CD4-positive, alpha-beta T cell treated with Interleukin-17A for 4 hours (primary cell): ENCODE measurements at places on chromosomes 1 and 21.

DNA sequence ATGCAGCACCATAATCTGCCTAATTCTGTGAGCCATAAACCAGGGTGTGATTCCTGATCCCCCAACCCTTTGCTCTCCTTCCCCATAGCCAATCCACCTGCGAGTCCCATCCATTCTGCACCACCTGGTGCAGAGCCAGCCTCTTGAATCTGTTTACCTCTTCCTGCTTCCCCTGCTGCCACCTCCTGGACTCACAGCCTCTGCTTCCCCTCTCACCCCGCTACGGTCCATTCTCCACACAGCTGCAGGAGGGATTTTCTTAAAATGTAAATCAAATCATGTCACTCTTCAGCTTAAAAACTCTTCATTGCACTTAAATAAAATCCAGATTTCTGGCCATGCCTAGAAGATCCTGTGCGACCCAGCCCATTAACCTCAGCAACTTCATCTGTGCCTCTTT, 186.7 kb downstream of the FOXD2 start:
- no peak for DNase-seq

DNA sequence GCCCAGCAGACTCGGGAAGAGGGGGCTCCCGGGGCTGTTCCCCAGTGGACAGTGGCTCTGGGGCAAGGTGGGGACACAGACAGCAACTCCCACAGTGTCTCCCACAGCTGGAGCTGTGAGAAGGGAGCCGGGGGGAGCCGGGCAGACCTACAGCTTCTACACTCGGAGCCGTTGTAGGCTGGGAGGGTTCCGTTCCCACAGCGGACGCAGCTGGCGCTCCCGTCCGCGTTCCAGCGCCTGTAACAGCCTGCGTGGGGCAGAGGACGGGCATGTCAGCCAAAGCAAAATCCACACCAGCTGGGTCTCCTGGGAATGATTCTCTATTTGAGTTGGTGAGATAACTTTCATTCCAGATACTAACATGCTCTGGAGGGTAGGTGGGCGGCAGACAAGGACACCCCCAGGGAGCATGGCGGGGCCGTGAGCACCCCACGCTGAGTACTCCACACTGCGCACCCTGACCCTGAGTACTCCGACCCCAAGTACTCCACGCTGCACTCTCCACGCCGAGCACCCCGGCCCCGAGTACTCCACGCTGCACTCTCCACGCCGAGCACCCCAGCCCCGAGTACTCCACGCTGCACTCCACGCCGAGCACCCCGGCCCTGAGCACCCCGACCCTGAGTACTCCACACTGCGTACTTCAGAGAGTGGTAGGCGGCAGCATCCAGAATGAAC, 13.4 kb upstream of the RNF223 start:
- no peak for DNase-seq

DNA sequence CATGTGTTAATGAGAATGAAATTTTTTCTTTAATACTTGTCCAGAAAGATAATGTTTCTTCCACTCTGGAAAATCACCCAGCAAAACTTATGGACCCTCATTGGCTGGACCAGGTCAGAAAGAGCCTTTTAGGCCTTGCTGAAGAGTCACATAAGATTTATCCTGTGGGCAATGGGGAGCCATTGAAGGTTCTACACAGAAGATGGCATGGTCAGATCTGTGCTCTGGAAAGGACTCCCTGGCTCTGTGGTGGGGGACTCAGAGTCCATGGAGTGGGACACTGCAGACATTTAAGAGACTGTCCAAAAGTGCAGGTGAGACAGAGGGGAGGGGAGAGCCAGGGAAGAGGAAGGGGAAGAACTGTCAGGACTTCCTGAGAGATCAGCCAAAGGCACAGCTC, 66.4 kb downstream of the DHRS3 start:
- DNase-seq: no peak

DNA sequence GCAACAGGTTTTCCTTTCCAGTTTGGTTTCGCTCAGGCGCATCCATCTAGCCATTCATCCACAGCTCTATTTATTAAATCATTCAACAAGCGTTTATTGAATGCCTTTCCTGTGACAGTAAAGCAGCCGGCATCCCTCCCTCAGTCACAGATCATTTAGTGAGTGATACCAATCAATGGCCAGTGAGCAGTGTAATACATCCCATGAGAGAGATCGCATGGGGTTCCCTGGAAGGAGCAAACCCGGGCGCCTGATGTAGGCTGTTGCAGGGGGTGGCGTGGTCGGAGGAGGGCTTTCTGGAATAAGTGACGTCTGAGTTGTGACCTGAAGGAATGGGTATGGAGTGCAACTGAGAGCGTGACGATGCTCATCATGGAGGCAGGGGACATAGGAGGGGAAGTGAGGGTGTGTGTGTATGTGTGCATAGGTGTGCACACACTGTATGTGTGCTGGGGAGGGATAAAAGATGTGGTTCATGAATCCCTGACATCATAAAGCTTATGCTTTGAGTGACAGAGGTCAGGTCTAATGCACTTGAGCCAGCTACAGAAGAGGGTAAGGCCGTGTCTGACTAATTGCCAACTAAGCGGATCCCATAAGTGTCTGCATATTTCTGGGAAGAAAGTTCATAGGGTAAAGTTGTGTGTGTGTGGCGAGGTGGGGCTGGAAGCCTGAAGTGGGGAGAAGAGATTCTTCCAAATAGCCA, 6.6 kb downstream of the FCMR start:
- DNase-seq: no peak

DNA sequence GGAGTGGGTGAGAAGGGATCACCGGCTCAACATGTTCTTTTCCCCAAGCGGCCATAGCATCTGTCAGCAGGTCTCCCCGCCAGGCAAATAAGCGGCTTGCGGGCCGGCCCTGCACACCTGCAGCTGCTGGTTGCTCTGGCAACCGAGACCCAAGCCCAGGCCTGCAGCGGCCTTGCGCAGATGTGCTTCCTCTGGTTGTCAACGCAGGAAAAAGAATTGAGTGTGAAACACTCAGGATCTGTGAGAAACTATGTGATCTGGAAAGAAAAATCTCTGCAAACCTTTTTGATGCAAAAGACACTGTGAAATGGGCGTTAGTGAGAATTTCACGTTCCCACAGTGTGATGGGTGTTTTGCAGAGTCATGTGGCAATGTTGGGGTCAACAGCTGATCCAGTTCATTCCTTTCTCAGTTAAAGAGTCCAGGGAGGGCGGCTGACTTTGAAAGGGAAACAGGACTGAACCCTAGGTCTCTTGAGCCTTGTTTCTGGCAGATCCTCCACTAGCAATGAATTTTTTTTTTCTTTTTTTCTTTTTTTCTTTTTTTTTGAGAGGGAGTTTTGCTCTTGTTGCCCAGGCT, 28.4 kb downstream of the TOMM20 start:
- no peak for DNase-seq

DNA sequence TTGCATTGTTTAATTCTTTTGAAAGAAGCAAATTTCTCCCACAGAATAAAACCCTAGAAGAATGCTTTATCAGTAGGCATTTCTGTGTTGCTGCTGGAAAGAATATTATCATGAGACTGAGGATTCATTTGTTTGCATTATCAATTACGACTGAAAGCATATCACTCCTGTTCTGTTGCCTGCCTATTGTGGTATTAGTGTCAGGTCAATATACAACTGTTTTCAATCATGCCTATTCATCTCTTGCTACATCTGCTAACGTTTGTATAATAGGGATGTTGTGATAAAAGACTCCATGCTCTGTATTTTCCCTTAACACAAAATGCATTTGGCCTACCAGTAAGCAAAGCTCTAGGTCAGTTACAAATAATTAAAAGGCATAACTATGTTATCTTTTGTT, 221.5 kb downstream of the PTPRC start:
- no peak for DNase-seq

DNA sequence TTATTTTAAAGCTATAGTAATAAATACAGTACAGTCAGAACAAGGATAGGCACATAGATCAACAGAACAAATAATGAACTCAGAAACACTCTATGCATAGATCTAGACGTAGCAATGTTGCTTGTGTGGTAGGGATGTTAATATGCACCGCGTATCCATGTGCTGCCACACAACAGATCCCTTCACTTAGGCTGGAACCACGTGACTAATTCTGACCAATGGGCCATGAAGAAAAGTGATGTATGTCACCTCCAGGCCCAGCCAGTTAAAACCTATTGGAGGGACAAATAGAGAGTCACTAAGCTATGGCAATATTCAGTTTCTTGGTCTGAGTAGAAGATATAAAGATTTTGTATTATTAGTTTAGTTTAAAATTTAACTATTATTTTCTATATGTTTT, 91.4 kb downstream of the ADAMTS1 start:
- no peak for DNase-seq

- DNase-seq: peak; percentile 21
Measured at GRCh38 chr1:67052741-67053534, 1.0 kb downstream of the SLC35D1 start.

- no peak for DNase-seq
Measured at GRCh38 chr1:18007391-18008041, 100.1 kb upstream of the IGSF21 start.

- DNase-seq: no peak
Measured at GRCh38 chr1:240491156-240491555, 120.8 kb downstream of the GREM2 start.

DNA sequence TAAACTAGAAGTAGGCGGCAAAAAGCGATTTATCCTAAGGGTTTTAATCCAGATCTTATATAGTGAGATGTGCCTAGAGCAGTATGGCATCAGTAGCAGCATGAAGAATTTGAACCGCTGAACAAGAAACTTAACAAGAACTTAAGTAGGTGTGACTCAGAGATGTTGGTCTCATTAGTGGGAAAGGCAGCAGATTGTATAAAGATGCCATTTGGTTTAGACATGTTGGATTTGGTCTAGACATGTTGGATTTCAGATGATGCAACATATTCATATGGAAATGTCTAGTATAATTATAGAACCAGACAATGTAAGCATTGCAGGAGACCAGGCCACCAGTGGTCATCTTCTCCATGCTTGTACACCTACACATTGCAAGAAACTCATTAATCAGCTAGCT, 42.1 kb upstream of the ZP4 start:
- no peak for DNase-seq

DNA sequence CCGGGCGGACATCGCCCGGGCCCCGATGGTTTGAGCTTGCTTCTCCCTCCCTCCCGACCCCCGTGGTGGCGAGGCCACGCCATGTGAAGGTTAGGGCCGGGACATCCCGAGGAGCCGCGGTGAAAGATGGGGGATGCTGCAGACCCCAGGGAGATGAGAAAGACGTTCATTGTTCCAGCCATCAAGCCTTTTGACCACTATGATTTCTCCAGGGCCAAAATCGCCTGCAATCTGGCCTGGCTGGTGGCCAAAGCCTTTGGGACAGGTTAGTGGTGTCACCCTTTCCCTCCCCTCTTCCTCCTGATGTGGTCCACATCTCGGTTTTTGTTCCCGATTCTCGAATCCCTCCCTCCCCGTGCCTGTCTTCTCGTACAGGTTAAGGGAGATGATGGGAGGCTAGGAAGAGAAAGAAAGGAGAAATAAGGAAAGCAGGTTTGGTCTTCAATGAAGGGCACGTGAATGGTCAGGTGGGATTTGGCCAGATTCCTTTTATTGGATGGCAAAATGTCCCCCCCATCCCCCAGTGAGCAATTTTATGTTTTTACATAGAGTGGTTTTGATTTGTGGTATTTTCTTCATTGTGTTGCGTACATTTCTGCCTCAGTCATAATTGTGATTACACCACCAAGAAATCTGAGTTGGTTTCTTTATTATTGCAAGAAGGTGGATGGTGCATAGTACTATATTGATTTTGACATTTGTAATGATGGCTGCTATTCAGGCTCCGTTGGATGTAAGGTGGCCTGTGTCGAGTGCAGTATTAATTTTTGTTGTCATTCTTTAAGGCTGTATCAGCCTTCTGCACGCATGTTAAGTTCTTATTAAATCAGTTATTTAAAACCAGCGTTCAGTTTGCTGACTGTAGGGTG, 1.2 kb downstream of the CAMSAP2 start:
- DNase-seq: no peak

DNA sequence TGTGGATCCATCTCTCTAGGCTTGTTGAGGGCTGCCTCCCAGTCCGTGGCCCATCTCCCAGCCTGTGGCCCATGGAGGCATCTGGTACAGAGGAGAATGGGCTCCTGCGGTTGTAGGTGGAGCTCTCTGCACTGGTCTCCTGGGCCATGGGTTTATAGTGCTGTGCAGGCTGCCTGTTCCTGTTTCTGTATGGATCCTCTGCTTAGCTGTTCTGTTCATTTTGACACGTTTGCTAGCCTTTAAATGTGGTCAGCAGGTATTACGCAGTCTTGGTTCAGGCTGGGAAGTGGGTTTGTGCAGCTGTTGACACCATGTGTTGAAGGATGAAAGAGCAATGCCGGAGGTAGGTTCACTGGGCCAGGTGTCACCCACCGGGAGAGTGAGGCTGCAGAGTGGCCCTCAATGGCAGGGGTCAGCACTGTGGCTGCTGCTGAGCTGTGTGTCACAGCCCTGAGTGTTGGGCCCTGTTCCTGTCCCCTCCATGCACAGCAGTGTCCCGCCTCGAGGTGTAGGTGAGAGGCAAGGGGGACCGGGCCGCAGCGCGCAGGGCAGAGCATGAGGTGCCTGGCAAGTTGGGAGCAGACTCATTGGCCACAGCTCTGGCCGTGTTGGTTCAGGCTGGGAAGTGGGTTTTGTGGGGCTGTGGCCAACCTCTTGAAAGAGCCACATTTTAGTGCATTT, 39.0 kb downstream of the SNAP47 start:
- no peak for DNase-seq

GRCh38 chr1:44723496-44724295, 7.3 kb downstream of the RNU5D-1 start:
- DNase-seq: peak; percentile 52

GRCh38 chr1:226098870-226099835, 36.6 kb downstream of the H3-3A start:
- DNase-seq: no peak

- DNase-seq: no peak
Measured at GRCh38 chr1:179929955-179930798, 24.4 kb upstream of the CEP350 start.

DNA sequence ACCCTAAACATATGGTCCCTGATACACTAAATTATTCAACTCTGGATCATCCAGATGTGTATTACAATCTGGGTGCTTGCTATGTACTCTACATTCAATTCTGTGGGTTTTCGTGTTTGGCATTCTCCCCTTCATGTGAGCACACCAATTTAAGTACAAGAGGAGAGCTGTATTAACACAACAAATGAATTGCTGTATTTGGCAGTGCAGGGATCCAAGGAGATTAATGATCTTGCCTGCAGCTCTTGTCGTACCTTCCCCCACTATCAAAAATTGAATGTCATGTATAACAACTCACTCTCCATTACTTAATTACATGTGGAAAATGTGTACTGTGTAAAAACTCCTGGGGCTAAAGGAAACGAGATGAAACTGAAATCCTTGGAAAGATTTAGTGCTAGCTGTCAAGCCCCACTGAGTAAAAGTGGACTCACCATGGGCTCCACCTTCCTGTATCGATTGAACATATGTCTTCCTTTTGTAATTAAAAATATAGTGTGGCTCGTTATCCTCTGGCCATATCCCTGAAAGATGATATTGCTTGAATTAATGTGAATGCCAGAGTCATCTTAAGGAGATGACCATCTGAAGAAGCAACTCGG, 172.2 kb upstream of the L1TD1 start:
- no peak for DNase-seq

GRCh38 chr1:29739176-29739575, 502.9 kb downstream of the PTPRU start:
- no peak for DNase-seq

GRCh38 chr1:200381256-200381984, 28.4 kb downstream of the ZNF281 start:
- DNase-seq: no peak

- no peak for DNase-seq
Measured at GRCh38 chr1:213423605-213424004, 372.6 kb downstream of the RPS6KC1 start.
